ENCODE measurements at places on chromosomes 6 and 20. TPM values are rescaled to one million over a fixed set of nuclear protein-coding genes. Genes with fewer than 3 reads are reported as not detected.

Gene THBS2
- 82.4 TPM for total RNA-seq

- no peaks in the 10 kb centered on the region for H3K27me3 ChIP-seq
- H3K36me3 ChIP-seq, result no peaks in the 10 kb centered on the region
- no peak overlapping the region for H3K27ac ChIP-seq
- H3K4me1 ChIP-seq, result peaks cover 5% of the 10 kb centered on the region
- DNase-seq, result peak; percentile 13
- H3K4me3 ChIP-seq, result no peak overlapping the region
Observed at GRCh38 chr6:15509335-15509933, 153.4 kb downstream of the DTNBP1 start.

DNA sequence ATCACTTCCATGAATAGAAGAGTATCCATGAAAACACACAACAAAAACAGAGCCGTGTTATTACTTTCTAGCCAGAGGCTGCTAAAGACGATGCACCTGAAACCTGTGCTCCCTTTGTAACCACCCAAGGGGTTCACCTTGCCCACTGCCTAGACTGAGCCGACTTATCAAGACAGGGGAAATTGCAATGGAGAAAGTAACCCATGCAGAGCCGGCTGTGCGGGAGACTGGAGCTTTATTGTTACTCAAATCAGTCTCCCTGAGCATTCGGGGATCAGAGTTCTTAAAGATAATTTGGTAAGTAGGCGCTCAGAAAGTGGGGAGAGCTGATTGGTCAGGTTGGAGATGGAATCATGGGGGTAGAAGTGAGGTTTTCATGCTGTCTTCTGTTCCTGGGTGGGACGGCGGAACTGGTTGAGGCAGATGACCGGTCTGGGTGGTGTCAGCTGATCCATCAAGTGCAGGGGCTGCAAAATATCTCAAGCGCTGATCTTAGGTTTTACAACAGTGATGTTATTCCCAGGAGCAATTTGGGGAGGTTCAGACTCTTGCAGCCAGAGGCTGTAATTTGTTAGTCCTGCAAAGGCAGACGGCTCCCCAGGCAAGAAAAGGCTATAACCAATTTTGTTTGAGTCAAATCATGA is 366.6 kb downstream of the PREX1 start:
- H3K27ac ChIP-seq, result no peak overlapping the region
- no peak overlapping the region for H3K4me3 ChIP-seq
- H3K27me3 ChIP-seq, result no peaks in the 10 kb centered on the region
- DNase-seq, result no peak

Gene ZNF318
- total RNA-seq, result 15.5 TPM

DNA sequence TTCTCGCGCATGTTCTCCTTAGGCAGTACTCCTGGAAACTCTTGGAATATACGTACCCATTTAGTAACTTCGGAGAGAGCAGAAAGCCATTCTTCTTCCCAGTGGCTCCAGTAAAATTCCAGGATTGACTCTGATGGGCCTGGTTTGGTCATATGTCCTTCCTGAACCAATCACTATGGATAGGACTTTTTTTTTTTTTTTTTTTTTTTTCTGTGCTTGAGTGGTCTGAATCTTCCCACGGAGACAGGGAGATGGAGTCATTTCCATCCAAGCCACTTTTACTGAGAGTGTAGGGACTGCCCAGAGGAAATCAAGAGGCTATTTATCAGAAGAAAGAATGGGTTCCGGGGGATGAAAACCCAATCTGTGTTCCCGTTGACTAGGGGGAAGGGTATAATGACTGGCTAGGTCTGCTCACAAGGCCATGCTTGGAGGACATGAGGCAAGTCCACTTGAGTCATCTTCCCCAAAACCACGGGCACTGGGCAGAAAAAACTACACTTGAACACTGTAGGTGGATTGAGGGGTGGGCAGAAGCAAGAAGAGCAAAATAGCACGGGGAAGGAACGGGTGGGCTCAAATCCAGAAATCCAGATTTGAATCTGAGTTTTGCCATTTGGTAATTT is 35.4 kb upstream of the MRPS18A start:
- no peaks in the 10 kb centered on the region for H3K27me3 ChIP-seq
- no peak for DNase-seq
- H3K27ac ChIP-seq, result no peak overlapping the region
- no peaks in the 10 kb centered on the region for H3K36me3 ChIP-seq
- H3K4me1 ChIP-seq, result no peaks in the 10 kb centered on the region
